Muscle of leg (tissue), 16 donors: ENCODE measurements at places on chromosomes 3 and 15.

GRCh38 chr15:63488398-63488960, 15.9 kb upstream of the USP3 start:
- no peaks in the 10 kb centered on the region for H3K27me3 ChIP-seq
- DNase-seq: no peak
- H3K27ac ChIP-seq: no peak overlapping the region
- H3K4me3 ChIP-seq: no peak overlapping the region

- no peak for DNase-seq
- H3K36me3 ChIP-seq: no peaks in the 10 kb centered on the region
- H3K27me3 ChIP-seq: peaks cover 6% of the 10 kb centered on the region
- peaks cover 30% of the 10 kb centered on the region for H3K4me1 ChIP-seq
- H3K27ac ChIP-seq: no peak overlapping the region
- no peak overlapping the region for H3K4me3 ChIP-seq
These were observed 170.3 kb downstream of the CHDH start for GRCh38 chr3:53675942-53676341.

DNA sequence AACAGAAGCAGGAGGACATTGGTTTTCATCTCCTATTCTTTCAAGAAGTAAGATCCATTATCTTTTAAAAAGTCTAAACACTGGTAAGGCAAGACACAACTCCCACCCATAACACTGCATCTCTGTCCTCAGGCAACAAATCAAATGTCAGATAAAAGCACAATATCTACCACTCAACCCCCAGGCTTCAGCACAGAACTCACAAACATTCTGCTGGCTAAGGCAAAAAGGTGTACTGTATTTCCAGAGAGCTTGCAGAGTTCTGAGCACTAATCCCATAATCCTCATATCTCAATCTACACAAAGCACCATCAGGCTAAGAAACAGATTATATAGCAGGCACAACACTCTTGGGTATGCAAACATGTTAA, 20.9 kb downstream of the RAF1 start:
- H3K36me3 ChIP-seq: no peaks in the 10 kb centered on the region
- H3K4me3 ChIP-seq: no peak overlapping the region
- H3K27me3 ChIP-seq: no peaks in the 10 kb centered on the region
- no peaks in the 10 kb centered on the region for H3K4me1 ChIP-seq
- no peak for DNase-seq

GRCh38 chr3:18079739-18080138, 337.3 kb upstream of the TBC1D5 start:
- DNase-seq: no peak
- H3K36me3 ChIP-seq: no peaks in the 10 kb centered on the region
- H3K27ac ChIP-seq: no peak overlapping the region
- no peaks in the 10 kb centered on the region for H3K4me1 ChIP-seq

GRCh38 chr3:45554006-45554666, 40.4 kb upstream of the LIMD1 start:
- peak overlapping the region; percentile 90 for H3K27ac ChIP-seq
- DNase-seq: peak; percentile 90
- no peaks in the 10 kb centered on the region for H3K27me3 ChIP-seq
- H3K36me3 ChIP-seq: no peaks in the 10 kb centered on the region
- no peak overlapping the region for H3K4me3 ChIP-seq

GRCh38 chr3:143974271-143975238, 2.9 kb downstream of the DIPK2A start:
- peak; percentile 18 for DNase-seq
- no peaks in the 10 kb centered on the region for H3K4me1 ChIP-seq
- H3K36me3 ChIP-seq: no peaks in the 10 kb centered on the region
- peak overlapping the region; percentile 88 for H3K4me3 ChIP-seq

DNA sequence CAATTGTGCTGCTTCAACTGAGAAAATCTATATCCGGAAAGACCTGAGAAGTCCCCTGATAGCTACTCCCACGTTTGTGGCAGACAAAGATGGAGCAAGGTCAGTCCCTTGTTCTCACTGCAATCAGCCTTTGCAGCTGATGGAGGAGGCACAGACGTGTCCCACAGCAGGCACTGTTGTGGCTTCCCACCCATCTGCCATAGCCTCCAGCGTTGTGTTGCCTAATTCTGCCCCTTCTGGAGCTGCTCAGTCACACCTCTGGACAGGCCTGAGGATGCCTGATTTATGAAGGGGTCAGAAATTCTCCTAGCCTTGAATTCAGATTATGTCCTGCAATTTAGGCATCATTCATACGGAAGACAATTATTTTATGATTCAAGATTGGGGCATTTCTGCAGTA, 41.9 kb downstream of the MRPS25 start:
- peaks cover 62% of the 10 kb centered on the region for H3K36me3 ChIP-seq
- no peak overlapping the region for H3K27ac ChIP-seq
- no peak overlapping the region for H3K4me3 ChIP-seq
- DNase-seq: no peak
- no peaks in the 10 kb centered on the region for H3K4me1 ChIP-seq

DNA sequence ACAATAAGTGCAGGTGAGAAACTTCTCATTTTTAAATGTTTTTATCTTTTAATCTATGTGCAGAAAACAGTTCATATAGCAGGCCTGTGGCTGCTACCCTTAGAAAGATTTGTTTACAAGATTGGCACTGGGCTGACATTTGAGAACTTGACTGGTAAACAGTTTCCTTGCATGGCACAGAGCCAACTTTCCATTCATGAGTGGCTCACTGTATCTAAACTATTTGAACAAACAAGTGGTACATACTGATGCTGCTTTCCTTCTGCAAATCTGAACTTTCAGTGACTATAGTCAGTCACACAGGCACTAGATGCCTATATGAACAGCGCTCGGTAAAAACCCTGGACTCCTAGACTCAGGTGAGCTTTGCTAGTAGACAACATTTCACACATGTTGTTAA, 6.3 kb upstream of the GTPBP8 start:
- no peaks in the 10 kb centered on the region for H3K27me3 ChIP-seq
- no peak overlapping the region for H3K27ac ChIP-seq
- peak; percentile 58 for DNase-seq
- H3K4me1 ChIP-seq: peaks cover 5% of the 10 kb centered on the region
- H3K36me3 ChIP-seq: no peaks in the 10 kb centered on the region
- H3K4me3 ChIP-seq: no peak overlapping the region

- DNase-seq: no peak
- no peak overlapping the region for H3K4me3 ChIP-seq
- H3K27me3 ChIP-seq: no peaks in the 10 kb centered on the region
- H3K4me1 ChIP-seq: peaks cover 14% of the 10 kb centered on the region
- no peaks in the 10 kb centered on the region for H3K36me3 ChIP-seq
These were observed 23.1 kb upstream of the USP3 start for GRCh38 chr15:63481105-63481810.

GRCh38 chr15:64503197-64503596, 42.8 kb downstream of the ZNF609 start:
- H3K36me3 ChIP-seq: peaks cover 36% of the 10 kb centered on the region
- H3K27ac ChIP-seq: peak overlapping the region; percentile 55
- DNase-seq: peak; percentile 54
- peaks cover 18% of the 10 kb centered on the region for H3K4me1 ChIP-seq
- H3K27me3 ChIP-seq: no peaks in the 10 kb centered on the region
- H3K4me3 ChIP-seq: no peak overlapping the region

DNA sequence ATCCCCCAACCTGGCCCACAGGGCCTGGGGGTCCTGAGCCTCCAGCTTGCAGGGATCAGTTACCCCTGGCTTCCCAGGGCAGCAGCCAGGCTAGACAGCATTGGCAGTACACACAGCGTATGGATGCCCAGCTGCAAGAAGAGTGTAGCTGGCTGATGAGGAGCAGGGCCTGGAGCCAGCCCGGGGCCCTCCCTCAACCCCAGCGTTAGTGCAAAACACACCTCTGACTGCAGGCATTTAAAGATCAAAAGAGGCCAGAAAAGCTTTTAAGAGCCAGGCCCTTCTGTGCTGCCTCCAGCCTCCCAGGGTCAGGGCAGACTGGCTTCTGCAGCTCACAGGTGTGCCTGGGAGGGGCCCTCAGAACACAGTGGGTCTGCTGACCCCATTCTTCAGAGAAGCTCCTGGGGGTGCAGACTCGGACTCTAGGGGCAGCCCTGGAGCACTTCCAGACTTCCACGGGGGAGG, 110.6 kb downstream of the ETFA start:
- no peaks in the 10 kb centered on the region for H3K36me3 ChIP-seq
- H3K4me3 ChIP-seq: no peak overlapping the region
- no peak overlapping the region for H3K27ac ChIP-seq
- H3K27me3 ChIP-seq: no peaks in the 10 kb centered on the region

- no peaks in the 10 kb centered on the region for H3K27me3 ChIP-seq
These were observed 77.5 kb downstream of the PLD1 start for GRCh38 chr3:171732756-171733155.

- no peak for DNase-seq
- no peaks in the 10 kb centered on the region for H3K4me1 ChIP-seq
- H3K4me3 ChIP-seq: no peak overlapping the region
- H3K27ac ChIP-seq: no peak overlapping the region
These were observed 295.0 kb downstream of the LRTM1 start for GRCh38 chr3:54632834-54633233.

DNA sequence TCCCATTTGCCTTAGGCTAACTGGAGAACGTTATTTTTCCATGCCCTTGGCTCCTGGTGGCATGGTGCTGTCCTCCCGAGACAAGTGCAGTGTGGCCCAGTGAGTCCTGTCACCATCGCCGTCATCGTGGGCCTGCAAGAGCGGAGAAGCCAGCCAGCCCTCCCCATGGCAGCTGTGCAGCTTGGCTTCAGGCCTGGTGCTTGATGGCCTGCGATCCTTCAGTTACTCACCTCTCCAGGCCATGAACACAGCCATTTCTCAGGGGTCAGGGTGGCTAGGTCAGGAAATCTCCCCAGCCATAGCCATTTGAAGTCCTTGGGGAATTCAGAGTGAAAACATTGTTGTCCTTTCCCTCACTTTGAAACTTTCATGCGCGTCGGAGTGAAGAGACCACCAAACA, 189.0 kb upstream of the RGMA start:
- no peaks in the 10 kb centered on the region for H3K27me3 ChIP-seq
- H3K27ac ChIP-seq: no peak overlapping the region
- peaks cover 24% of the 10 kb centered on the region for H3K4me1 ChIP-seq
- no peaks in the 10 kb centered on the region for H3K36me3 ChIP-seq

DNA sequence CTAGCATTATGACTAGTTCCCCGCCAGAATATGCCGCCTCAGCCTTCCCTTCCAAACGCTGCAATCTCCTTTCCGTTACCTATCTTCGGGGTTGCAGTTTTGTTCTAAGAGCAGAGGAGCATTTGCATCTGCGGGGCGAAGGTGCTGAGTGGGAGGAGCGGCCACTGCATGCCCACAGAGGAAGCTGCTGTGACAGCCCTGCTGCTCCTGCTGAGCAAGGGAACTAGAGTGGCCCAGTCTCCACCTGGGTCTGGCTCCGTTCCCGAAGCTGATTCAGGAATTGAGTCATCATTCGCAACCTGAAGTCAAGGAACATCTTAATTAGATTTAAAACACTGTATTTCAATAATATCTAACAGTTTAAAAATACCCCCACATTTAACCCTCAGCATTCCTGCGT, 98.2 kb upstream of the TJP1 start:
- no peak for DNase-seq
- H3K27ac ChIP-seq: no peak overlapping the region
- peaks cover 3% of the 10 kb centered on the region for H3K27me3 ChIP-seq
- H3K4me3 ChIP-seq: no peak overlapping the region

DNA sequence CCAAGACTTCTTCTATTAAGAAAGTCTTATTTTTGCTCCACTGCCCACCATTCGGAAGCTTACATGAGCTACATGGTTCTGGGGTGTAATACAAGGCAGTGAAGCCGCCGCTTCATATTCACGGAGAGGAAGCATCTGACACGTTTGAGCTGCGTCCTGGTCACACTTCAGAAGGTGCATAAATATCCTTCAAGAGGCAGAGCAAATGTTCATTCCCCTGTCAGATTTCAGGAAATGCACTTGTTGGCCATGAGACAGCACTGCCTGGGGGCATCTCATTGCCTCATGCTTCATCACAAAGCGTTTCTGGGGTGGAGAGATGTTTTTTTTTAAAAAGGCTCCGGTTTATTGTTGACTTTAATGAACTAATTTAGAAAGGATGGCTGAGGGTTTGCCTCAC, 119.9 kb downstream of the CADPS start:
- no peak for DNase-seq
- H3K36me3 ChIP-seq: no peaks in the 10 kb centered on the region
- no peak overlapping the region for H3K27ac ChIP-seq
- H3K4me3 ChIP-seq: no peak overlapping the region
- H3K4me1 ChIP-seq: no peaks in the 10 kb centered on the region
- no peaks in the 10 kb centered on the region for H3K27me3 ChIP-seq

GRCh38 chr3:58492494-58492905, 604 bp downstream of the KCTD6 start:
- peak; percentile 41 for DNase-seq
- no peaks in the 10 kb centered on the region for H3K36me3 ChIP-seq
- H3K4me1 ChIP-seq: peaks cover 14% of the 10 kb centered on the region
- H3K27me3 ChIP-seq: no peaks in the 10 kb centered on the region
- peak overlapping the region; percentile 72 for H3K4me3 ChIP-seq

- H3K27ac ChIP-seq: no peak overlapping the region
- DNase-seq: no peak
- H3K36me3 ChIP-seq: no peaks in the 10 kb centered on the region
- H3K4me1 ChIP-seq: no peaks in the 10 kb centered on the region
These were observed 181.0 kb upstream of the CBLB start for GRCh38 chr3:106049821-106050220.

DNA sequence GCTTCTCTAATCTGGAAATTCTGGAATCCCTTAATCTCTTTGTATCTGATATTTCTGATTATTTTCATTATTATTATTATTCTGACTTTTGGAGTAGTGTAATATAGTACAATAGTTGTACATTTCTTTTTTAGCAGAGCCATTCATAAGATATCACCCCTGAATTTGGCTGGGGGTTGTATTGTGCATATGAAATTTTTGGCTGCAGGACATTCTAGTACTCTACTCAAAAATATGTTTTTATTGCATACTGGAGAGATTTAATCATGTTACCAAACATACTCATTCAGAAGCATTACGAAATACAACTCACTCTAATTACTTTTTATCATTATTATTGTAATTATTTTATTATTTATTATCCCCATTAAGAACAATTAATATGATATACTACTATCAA, 589.7 kb upstream of the KCNMB2 start:
- no peak overlapping the region for H3K4me3 ChIP-seq
- H3K27ac ChIP-seq: no peak overlapping the region
- H3K4me1 ChIP-seq: peaks cover 4% of the 10 kb centered on the region
- H3K27me3 ChIP-seq: no peaks in the 10 kb centered on the region
- peak; percentile 72 for DNase-seq
- no peaks in the 10 kb centered on the region for H3K36me3 ChIP-seq
